Activated gamma-delta T cell treated with anti-CD3 and anti-CD28 coated beads, Interleukin-2, amount 50 U/mL, for 16 hours (primary cell): ENCODE measurements at places on chromosomes 2 and 18.

- DNase-seq = no peak
Measured at GRCh38 chr2:129763190-129763846, 216.1 kb upstream of the RAB6C start.

DNA sequence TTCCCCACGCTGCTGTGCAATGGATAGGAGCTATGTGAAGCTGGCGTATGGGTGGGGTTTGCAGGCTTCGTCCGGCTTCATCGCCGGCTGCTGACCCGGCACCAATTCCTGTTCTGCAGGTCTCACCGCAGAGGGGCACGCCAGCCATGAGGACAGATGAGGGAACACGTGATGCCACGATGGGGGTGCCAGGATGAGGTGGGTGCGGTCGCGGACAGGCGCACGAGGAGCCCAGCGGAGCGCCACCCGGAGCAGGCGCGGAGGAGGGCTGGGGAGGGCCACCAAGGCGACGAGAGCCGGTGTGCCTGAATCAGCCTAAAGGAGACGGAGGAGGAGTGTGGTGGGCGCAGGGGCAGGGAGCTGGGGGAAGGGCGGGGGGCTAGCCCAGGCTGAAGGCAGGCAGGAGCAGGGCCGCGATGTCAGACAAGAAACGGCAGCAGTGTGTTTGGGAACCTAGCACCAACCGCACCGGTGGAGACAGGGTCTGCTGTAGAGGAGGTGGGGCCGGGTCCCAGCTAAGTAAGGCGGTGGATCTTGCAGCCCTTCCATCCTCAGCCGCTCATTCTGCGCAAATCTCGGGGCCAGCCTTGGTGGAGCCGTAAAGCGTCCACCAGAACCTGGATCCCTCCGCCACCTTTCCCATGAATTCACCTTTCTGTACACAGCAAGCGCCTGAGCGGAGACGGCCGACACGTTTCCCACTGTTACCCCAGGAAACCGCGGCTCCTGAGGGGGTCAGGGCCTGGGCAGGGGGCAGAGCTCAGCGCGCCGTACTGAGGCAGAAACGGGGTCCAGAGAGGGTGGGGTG lies 17.0 kb upstream of the CD8A start:
- no peak for DNase-seq

GRCh38 chr2:223027442-223027841 lies 24.5 kb upstream of the KCNE4 start:
- no peak for DNase-seq

GRCh38 chr18:31634331-31634713 lies 42.6 kb downstream of the TTR start:
- DNase-seq = no peak

DNA sequence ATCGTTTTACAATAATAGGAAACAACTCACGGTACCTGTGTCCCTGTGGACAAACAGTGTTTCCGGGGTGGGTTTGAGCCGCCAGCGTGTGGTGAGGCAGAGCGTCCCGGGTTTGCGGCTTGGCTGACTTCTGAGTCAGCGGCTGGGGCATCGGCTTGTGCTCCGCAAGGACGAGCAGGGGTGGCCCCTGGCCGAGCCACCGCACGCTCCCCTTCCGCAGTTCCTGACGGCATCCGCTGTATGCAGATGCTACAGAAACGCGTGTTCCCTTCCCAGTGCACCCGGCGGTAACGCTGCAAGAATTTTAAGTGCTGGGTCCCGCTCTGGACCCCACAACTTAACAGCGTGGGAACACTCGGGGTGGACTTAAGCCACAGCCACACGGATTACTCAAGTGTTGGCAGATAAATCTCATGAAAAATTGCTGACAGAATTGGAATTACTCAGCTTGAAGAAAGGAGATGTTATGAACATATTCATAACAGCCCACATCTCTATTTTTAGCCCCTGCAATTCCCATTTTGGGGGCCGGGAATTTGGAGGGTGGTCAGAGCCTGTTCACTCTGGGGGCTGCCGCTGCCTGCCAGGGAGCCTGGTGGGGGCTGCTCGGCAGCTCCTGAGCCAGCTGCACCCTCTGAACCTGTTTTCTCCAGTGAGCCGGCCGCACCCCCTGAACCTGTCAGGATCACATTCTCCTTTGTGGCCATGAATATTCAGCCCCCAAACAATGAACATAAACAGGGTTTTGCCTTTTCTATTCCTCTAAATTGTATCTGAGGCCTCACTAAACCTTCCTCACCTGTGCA lies 12.6 kb upstream of the KCNG2 start:
- DNase-seq = no peak

DNA sequence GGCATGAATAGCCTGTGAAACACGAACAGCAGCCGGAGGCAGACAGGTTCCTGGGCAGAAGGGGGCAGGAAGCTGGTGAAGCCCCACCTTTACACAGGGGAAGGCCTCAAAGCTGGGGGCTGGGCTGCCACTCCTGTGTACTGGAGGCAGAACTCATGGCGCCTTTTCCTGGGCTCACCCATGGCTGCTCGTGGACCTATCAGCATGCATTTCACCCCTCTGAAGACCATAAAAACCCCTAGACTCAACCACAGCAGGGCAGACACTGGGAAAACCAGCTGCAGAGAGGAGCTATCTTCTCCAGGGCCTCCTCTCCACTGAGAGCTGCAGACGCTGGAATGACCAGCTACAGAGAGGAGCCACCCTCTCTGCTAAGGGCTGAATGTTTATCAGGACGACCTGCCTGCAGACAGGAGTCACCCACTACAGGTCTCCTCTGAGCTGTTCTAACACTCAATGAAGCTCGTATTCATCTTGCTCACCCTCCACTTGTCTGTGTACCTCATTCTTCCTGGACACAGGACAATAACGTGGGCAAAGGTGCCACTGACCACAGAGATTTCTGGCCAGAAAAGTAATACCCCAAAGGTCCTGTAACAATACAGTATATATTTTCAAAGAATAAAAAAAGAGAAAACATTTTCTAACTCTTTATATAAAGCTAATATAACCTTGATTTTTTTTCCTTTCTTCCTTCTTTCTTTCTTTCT lies 18.9 kb upstream of the CCDC88A start:
- no peak for DNase-seq

- no peak for DNase-seq
Measured at GRCh38 chr2:160347269-160347863, 146.2 kb downstream of the RBMS1 start.

- no peak for DNase-seq
Measured at GRCh38 chr2:221818616-221819320, 246.7 kb upstream of the EPHA4 start.

DNA sequence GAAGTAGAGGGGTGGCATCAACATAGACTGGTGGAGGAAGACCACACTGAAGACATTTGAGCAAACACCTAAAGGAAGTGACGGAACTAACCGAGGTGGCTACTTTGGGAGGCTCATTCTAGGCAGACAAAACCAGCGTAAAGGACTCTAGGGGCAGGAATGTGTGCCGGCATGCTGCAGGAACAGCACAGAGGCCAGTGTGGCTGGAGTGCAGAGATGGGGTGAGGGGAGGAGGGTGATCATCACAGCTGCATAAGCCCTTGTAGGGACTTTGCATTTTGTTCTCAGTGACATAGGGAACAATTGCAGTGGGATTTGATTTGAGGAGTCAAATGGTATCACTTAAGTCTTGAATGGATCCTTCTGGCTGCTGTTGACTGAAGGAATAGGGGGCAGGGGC lies 253.5 kb downstream of the NCKAP5 start:
- DNase-seq = no peak

DNA sequence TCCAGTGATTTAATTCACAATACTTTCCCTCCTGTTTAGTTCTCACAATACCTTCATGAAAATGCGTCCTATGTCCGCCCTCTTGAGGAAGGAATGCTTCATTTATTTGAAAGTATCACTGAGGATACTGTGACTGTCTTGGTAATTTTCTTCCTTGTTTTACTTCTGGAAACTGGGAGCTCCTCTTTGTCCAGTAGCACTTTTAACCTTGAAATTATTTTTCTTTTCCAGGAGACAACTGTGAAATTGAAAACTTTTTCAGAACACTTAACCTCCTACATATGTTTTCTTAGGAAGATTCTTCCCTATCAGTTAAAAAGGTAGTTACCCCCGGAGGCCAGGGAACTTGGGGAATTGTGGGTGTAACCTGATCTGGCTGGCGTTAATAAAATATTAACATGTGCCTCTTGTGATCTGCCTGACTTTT lies 58.9 kb upstream of the STON1 start:
- DNase-seq = no peak

DNA sequence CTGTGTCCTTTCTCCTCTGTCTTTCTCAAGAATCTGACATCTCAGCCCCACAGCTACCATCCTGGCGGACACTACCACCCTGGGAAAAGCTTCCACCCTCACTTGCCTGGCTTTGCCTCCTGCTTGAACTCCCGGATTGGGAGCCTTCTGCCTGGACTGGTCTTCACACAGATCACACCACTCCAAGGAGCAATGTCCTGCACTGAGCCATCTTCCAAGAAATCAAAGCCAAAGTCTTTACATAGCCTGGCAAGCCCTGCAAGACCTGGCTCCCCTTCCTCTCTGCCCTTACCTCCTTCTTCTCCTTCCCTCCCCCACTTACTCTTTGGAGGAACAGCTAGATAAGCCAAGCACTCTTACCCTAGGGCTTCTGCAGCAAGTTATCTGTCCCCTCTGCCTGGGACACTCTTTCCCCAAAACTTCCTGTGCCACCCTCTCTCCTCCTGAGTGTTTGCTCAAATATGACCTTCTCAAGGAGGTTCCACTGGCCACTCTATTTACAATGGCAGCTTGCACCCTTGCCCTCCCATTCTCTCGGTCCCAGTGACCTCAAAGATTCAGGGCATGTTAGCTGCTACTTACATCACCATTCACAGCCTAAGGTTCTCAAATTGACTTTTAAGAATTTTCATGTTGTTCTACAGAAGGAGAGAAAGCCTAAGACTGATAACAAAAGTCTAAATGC lies 9.7 kb downstream of the ATP8B1 start:
- DNase-seq = no peak

- DNase-seq = no peak
Measured at GRCh38 chr2:139020287-139020686, 240.1 kb upstream of the NXPH2 start.

GRCh38 chr2:63257473-63257872 lies 206.8 kb downstream of the OTX1 start:
- DNase-seq = no peak

DNA sequence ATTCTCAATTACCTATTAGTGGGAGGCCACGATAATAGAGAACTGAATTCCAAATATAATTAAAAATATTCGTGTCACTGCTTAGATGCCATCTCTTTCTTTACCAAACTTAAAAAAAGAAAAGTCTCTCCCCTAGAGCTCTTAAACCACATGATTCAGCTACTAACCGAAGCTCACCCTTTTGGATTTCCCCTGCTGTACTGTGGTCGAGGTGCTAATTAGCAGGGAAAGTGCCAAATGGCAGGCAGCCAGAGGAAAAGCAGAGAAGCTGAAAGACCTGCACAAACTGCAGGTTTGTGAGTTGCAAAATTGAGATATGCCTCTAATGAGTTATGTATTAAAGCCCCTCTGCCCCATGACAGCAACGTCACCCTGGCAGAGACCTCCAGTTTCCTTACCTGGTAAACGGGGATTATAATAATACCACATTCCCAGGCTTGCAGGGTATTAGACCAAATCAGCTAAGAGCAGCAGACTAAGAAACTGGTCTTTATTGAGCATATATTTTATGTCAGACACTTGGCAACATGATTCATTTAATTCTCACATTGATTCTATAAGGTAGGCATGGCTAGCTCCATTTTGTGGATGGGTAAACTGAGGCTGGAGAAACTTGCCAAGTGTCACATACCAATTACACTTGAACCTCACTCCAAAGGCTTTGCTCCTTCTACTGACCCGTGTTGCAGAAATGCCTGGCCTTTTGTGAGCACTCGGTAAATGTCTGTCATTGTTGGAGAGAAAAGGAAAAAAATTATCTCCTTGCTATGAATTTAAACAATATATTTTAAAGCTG lies 259.7 kb downstream of the LPIN1 start:
- peak; percentile 75 for DNase-seq

DNA sequence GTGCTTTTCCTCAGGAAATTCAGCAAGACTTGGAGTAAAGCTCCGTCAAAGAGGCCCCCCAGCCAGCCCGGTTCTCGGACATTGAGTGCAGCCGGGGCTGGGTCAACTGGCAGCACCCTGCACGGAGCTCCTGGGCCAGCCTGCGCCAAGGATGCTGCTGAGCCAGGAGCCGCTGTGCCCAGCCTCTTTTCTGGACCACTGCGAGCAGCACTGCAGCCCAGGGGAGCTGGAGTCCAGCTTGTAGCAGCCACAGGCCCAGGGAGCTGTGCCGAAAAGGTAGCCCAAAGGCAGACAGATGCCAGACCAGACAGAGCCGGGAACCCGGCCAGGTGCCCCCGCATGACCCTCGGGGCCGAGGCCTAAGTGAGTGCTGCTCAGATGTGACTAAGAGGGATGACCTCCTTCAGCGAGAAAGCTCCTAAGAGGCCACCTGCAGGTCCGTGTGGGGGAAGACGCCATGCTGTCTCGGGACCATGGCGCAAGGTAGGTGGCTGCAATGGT lies 7.3 kb downstream of the CLHC1 start:
- no peak for DNase-seq

- no peak for DNase-seq
Measured at GRCh38 chr2:182949052-182949451, 82.6 kb upstream of the FRZB start.

DNA sequence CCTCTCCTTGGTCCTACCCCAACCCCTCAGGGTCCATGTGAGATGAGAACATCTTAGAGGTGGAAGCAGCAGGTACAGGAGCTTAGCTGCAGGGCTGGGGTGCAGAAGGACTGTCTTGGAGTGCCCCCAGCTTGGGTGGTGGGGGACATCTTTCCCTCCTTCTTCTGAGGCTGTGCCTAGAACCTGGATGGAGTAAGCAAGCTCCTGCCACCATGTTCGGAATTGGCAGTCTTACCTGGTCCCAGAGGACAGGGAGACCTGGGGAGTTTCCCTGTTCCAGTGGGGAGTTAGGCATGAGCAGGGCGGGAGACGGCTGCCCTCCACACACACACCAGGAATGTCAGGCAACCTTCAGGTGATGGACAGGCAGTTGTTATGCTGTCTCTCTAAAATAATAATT lies 131.0 kb upstream of the COPS8 start:
- no peak for DNase-seq

GRCh38 chr2:174662859-174663258 lies 65.3 kb upstream of the WIPF1 start:
- no peak for DNase-seq
